ENCODE measurements at places on chromosomes 2 and 18. TPM values are rescaled to one million over a fixed set of nuclear protein-coding genes. Genes with fewer than 3 reads are reported as not detected.

The BMP10 gene
- not detected for total RNA-seq

The MSGN1 gene
- total RNA-seq = not detected

The ZEB2 gene
- 346 TPM for total RNA-seq

The SYT4 gene
- not detected for total RNA-seq

The DSEL gene
- total RNA-seq = 27.9 TPM

The CHRNA1 gene
- total RNA-seq = not detected

The PAX3 gene
- 0.51 TPM for total RNA-seq

The CDCA7 gene
- not detected for total RNA-seq

The CYS1 gene
- total RNA-seq = 1.4 TPM

The PAX8 gene
- total RNA-seq = 7.5 TPM

The CNDP1 gene
- 1.1 TPM for total RNA-seq

The QPCT gene
- total RNA-seq = 6.2 TPM

The HNMT gene
- 161 TPM for total RNA-seq

The DLX2 gene
- total RNA-seq = not detected

The COL3A1 gene
- total RNA-seq = 115 TPM

The SLC8A1 gene
- 9.8 TPM for total RNA-seq

The FAM237A gene
- not detected for total RNA-seq

Data from subcutaneous adipose tissue (tissue), 4 donors.